ENCODE measurements at places on chromosomes 5 and 9.
A peak's percentile ranks its signal among the peaks of the same experiment; 100 is the strongest.

- DNase-seq = peak; percentile 45
These were observed 29.0 kb downstream of the SARDH start for GRCh38 chr9:133709015-133709611.

DNA sequence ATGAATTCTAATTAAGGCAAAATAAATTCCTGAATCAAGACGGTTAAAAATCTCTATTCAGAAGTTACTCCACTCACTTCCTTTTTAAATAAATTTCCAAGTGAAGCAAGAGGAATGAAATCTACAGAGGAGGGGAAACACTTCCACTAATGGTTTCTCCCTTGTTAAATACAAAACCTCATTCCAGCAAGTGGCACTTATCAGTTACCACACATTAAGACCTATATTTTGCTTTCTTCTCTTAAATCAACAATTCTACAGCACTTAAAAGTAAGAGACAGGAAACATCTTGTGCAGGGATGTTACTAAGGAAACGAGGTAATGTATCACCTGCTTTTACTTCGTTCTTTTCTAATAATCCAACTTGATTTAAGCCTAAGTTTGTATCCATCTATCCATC, 172.6 kb downstream of the RAPGEF6 start:
- DNase-seq = no peak

GRCh38 chr5:43155394-43156096, 34.8 kb downstream of the ZNF131 start:
- no peak for DNase-seq

DNA sequence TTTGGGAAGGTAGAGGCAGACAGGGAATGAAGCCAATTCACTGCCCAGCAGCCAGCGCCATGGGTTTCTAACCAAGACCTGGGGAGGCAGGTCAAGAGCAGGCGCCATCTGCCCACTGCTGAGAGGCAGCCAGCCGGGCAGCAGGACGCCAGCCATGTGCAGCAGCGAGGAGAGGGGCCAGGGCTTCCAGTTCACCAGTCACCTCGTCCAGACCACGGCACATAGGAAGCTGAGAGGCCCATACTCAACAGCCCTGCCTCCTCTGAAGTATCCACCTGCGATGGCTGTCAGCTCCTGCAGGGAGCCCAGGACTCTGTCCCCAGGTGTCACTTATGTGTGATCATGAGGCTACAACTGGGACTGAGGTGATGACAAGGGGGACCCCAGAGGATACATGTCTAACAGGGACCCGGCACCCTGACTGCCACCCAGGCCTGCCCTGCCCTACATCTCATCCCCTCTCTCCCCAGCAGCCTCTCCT, 30.1 kb downstream of the IPPK start:
- no peak for DNase-seq

DNA sequence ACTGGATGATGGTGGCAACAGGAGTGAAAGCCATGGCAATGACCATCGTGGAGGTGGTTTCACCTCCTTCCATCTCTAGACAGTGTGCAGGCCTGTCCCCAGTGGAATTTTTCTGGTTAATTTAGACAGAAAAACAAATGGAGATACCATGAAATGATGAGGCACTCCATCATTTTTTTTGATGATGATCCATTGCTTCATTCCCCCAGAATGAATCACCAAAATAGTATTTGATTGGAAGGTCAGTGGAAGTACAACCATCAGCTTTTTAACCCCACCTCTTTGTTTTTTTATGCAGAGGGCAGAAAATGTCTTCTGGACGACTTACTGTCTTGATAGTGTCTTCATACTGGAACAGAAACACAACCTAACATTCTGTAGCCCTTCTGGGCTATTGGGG, 42.6 kb upstream of the ADRA1B start:
- no peak for DNase-seq

DNA sequence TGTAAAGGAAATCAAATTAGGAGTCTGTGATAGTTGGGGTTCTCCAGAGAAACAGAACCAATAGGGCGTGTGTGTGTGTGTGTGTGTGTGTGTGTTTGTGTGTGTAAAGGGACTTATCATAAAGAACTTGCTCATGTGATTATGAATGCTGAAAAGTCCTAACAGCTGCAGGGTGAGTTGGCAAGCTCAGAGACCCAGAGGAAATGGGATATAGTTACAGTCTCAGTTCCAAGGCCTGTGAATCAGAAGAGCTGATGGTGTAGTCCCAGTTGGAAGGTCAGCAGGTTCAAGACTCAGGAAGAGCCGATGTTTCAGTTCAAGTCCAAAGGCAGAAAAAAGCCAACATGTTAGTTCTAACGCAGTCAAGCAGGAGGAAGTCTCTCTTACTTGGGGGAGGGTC, 214.2 kb downstream of the ELAVL2 start:
- no peak for DNase-seq

DNA sequence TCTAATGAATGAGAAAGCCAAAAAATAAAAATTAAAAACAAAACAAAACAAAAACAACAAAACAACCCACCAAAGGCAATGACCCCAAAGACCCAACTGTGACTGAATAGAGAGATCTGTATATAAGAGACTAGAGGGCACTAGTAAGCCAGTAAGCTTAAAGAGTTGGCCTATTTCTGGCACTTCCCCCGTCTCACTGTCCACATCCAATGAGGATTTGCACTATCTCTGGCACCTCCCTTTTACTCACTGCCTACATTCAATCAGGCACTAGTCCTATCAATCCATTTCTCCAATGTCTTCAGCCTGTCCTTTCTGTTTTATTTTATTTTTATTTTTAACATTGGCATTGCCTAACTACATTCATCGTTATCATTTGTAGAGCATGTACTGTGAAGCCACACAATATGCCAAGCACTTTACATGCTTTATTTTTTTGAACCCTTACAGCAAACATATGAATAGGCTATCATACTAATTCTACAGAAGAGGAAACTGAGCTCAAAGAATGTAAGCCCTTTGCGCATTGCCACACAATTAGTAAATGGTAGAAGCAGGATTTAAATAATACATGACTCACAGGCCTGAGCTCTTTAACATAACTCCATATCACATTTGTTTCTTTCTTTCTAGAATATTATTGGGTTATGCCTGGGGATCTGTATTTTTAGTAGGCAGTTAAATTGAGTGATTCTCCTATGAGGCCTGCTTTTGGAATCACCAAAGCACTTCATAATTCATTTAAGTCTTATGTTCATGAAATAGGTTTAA, 70.0 kb downstream of the C6 start:
- DNase-seq = no peak

DNA sequence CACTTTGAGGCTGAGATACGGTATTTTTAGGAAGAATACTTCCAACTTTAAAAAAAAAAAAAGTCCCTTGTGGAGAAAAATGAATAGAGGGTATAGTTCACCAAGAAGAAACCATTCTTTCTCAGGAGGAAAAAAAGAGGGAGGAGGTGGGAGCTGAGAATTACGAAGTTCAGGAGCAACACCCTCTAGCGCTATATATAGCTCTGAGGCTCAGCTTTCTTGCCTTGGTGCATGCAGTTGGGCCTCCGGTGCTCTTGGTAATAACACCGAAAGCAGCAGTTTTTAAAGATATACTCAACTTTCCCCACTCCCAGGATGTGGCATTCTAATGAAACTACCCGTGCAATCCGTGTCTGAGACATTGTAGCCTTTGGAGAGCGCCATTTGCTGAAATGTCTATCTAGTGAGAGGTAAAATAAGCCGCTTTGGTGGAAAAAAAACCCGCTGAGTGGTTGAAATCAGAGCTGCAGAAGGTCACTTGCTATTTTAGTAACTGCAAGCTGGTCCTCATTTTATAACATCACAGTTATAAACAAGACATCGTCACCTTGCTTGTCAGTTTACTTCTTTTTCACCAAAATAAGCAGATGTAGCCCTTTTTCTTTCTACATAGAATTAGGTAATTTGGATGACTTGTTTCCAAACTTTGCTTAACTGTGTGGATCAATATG, 156.4 kb downstream of the RORB start:
- no peak for DNase-seq

GRCh38 chr9:21856301-21857094, 54.1 kb downstream of the MTAP start:
- no peak for DNase-seq

- no peak for DNase-seq
These were observed 359.0 kb downstream of the SLIT3 start for GRCh38 chr5:168941901-168942300.

- no peak for DNase-seq
These were observed 693.3 kb upstream of the WWC1 start for GRCh38 chr5:167598166-167598565.

DNA sequence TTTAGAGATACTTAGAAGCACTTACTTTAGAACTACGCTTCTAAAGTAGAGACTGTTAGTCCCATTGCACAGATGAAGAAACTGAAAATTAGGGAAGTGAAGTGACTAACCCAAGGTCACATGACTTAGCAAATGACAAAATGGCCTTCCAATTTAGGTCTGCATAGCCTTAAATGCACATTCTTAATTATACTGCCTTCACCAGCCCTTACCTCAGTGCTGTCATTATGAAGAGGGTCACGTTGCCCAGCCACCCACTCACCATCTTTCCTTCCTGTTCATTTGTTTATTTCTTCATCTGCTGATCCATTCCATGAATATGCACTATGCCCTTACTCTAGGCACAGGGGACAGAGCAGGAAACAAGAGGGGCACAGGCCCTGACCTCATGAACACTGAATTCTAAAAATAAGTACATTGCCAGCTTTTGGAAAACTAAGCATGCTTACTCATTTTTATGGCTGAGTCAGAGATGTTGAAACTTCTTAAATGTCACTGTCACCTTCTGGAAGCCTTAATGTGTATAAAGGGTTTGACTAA, 8.6 kb downstream of the HAVCR2 start:
- DNase-seq = no peak

- no peak for DNase-seq
These were observed 962 bp upstream of the NR6A1 start for GRCh38 chr9:124771867-124772679.

DNA sequence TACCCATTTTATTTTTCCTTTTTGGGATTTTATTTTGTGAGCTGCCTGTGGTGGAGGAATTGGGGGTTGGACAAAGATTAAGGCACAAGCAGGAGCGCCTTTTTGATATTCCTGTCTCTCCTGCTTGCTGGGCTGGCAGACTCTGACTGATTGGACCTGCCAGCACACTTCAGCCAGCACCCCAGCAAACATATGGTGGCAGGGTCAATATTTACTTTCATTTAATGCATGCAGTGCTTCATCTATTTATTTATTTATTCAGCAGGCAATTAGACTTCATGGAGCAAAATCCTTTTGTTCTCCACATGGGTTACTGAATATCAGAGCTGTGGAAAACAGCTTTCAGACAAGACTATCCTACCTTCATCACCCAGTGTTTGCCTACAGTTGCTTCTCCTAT, 48.4 kb upstream of the EPB41L4A start:
- no peak for DNase-seq

- DNase-seq = no peak
These were observed 17.7 kb upstream of the FTMT start for GRCh38 chr5:121834021-121834420.

DNA sequence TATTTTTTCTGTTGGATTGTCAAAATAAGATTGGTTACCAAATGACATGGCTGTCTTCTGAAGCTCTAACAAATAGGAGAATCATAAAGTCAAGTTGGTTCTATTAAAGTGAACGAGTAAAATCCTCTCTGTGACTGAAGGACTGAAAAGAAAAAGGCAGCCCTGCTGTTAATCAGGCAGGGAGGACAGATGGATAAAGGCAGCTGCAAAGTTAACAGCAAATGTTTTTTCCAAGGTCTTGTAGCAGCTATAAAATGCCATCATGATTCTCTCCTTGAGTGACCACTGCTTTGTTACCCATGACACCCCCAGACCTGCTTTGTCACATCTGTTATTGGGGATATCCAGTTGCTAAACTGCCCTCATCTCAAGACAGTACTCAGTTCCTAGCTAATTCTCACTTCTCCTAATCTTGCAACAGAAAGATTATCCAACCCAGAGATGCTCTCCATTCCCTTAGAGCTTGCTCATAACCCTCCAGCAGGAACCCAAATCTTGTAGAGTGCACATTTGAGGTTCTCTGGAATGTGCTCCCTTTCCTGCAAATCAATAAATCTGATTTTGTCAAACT, 89.7 kb upstream of the PARP8 start:
- no peak for DNase-seq

GRCh38 chr5:27020973-27021372, 17.4 kb downstream of the CDH9 start:
- no peak for DNase-seq

- DNase-seq = peak; percentile 86
These were observed 53.7 kb upstream of the KDM4C start for GRCh38 chr9:6703898-6704639.

- no peak for DNase-seq
These were observed 13.1 kb upstream of the TRIM14 start for GRCh38 chr9:98132158-98132557.

DNA sequence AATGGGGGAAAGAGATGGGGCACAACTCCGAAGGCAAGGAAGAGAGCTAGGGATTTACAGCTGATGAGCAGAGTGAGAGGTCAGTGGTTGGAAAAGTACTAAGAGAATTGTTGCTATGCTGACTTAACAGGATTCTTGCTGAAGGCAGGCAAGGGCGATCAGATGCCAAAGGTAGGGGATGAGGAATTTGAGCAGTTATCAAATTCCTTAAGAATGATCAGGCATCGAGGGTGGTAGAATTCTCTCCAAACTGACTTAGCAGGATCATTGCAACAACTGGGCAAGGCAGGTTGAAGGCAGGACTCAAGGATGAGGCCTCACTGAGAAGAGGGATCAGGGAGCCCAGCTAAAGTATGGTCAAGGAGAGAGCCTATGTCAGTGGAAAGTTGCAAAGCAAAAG, 171.0 kb downstream of the HSD17B3 start:
- DNase-seq = no peak

- DNase-seq = no peak
These were observed 39.8 kb upstream of the FUBP3 start for GRCh38 chr9:130539420-130540223.

DNA sequence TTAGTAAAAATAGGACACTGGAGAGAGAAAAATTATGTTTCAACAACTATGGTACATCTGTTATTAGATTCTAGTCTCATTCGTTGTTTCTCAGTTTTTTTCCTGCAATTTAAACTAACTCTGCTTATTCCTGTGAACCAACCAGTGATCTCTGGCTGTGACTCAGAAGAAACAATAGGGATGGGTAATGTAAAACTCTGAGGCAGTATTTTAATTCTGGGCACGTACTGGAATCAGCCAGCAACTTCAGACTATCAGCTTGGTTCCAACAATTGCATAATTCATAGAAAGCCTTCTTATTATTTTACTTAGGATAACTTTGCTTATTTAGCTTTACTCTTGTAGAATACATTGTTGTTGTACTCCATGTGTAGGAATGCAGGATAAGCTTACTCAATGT, 28.8 kb downstream of the MLLT3 start:
- no peak for DNase-seq

DNA sequence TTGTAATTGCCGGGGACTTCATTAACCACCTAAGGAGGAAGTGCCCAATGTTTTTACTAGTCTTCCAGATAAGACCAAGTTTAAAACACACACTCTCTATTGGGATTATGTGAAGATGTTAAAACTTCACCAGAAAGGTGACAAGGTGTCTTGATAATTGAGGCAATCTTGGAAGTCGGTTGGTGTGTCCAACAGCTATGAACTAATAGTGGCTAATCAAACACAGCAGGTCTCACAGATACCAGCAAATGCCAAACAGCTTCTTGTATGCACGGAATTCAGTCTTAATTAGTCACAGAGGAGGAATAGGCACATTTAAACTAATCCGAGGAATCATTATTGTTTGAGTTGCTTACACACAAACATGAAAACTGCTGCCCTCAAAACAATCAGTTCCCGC, 214.5 kb downstream of the SEC61B start:
- no peak for DNase-seq

GRCh38 chr5:62585751-62586150, 7.1 kb downstream of the LRRC70 start:
- DNase-seq = no peak

GRCh38 chr9:90921969-90922368, 120.3 kb downstream of the SYK start:
- DNase-seq = no peak

GRCh38 chr9:84893419-84894128, 224.0 kb downstream of the NTRK2 start:
- DNase-seq = no peak

All from stimulated activated naive CD4-positive, alpha-beta T cell treated with Interleukin-2 at 50 U/mL for 16 hours (primary cell).